NB4 (cell line): ENCODE measurements at places on chromosomes 7 and 10.

GRCh38 chr7:95322396-95322795 lies 1.9 kb downstream of the PON1 start:
- DNase-seq, result no peak

- peak; percentile 88 for DNase-seq
Observed at GRCh38 chr7:116630932-116631671, 40.9 kb upstream of the MET start.

DNA sequence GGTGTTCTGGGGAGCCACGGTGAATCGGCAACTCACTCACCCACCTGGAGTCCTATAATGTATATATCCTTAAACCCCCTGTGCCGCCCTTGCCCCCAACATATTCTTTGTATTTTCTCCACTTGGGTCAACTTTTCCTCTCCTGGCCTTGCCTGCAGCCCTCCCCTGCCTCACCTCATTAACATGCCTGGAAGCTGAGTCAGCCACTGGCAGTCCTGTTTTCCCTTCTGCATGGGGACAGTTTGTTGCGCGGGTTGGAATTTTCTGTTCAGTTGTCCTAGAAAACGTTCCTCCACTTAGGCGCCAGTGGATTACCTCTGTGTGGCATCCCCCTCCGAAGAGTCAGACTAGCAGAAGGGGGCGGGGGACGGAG lies 97.4 kb downstream of the C10orf105 start:
- DNase-seq, result no peak

- peak; percentile 53 for DNase-seq
Observed at GRCh38 chr7:44323381-44324203, 1.8 kb downstream of the CAMK2B start.

DNA sequence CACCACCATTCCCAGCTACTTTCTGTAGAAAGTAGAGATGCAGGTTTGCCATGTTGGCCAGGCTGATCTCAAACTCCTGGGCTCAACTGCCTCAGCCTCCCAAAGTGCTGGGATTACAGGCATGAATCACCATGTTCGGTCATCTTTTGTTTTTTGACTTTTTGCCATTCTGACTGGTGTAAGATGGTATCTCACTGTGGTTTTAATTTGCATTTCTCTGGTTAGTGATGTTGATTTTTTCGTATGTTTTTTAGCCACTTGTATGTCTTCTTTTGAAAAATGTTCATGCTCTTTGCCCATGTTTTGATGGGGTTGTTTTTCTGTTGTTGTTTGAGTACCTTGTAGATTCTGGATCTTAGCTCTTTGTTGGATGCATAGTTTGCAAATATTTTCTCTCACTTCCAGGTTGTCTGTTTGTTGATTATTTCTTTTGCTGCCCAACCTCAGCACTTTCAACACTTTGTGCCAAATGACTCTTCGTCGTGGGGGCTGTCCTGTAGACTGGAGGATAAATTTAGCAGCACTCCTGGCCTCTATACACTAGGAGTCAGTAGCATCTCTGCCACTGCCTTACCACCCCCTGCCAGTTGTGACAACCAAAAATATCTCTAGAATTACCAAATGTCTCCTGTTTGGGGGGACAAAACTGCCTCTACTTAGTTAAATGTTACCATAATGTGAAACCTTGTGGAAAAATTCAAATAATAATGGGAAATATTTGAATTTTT lies 6.5 kb upstream of the CPED1 start:
- DNase-seq, result no peak

DNA sequence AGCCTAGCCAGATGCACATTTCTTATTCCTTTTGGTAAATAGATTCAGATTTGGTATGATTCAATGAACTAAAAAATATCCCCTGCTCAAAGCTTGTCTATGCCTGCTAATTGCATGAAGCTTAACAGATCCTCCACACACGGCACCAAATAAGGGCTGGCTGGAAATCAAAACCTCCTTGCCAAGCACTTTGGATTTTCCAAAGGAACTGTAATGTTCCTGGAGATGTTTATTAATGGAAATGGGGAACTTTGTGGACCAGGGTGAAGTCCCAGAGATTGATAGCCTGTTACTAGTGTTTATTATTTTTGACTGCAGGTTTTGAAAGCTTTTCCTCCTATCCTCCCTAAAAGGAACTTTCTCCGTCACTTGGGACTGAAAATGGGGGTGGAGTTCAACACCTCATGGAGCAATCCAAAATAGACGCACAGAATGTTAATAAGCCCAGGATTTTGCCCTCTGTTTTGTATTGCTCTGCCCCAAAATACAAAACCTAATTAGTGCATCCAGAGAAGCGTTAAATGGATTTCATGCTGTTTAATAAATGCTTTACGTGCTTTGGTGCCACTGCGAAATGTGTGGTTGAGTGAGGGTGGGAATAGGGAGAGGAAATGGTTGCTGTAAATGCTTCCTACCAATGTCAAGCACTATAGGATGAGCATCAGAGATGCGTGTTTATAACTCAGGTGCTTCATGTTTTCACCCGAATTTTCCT lies 1027.7 kb downstream of the LRMDA start:
- no peak for DNase-seq

DNA sequence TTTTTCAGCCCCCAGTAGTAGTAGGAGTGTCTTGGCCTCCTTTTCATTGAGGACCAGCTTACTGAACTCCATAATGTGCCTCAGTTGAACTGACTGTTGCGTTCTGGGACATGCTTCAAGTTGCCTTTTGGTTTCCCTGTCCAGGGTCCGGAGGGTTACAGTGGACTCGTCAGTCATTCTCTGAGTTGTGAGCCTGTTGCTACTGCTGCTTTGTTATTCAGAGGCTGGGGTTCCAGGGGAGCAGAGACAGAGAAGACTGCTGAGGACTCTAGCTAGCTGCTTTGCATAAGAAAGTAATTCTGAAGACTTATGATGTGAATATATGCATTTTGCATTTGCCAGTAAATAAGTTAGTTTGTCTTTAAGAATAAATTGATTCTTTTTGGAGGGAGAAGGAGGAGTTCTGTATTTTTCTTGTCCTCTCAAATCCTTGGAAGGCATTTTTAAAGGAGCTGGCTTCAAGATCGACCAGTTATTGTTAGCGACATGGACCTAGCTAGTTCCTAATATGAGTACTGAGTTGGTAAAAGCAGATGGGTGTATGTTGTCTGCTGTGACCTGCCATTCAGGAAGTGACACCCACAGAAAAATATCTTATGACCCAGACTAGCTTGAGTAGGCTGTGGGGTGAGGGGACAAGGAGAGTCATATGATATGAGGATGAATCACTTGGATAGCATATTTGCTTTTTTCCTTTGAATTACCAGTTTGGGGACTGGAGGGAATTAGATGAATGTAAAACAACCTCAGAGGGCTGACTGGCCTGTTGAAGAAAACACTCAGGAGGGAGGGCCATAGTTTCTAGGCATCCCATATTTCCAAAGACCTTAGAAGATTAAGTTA lies 8.3 kb downstream of the PI4K2A start:
- DNase-seq, result peak; percentile 48

DNA sequence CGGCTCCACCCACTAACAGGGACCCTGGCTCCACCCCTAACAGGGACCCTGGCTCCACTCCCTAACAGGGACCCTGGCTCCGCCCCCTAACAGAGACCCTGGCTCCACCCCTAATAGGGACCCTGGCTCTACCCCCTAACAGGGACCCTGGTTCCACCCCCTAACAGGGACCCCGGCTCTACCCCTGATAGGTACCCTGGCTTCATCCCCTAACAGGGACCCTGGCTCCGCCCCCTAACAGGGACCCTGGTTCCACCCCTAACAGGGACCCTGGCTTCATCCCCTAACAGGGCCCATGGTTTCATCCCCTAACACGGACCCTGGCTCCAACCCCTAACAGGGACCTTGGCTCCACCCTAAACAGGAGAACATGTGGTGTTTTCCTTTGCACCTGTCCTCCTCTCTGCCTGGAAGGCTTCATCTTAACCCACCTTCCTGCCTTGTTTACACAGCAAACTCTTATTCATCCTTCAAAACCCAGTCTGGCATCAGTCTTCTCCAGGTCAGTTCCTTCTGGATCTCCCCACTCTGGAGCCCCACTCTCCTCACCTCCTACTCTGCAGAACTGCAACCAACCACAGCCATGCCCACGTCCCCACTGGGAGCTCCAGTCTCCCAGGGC lies 58.0 kb downstream of the CHST15 start:
- no peak for DNase-seq

DNA sequence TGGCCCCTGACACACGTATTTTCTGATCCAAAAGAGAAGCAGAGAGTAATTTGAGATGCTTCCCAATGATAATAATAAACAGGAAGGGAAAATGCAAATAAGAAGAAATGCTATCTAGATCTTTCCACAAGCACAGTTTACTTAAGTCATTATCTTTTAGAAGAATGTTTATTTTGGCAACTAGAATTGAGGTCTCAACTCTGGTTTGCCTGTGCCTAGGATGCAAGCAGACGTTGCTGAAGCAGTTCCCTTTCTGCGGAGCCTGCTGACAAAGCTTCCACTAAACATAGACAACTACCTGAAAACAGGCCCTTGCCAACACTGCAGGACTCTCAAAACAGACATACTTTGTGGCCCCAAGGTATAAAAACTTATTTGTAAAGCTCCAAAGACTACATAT lies 315.8 kb upstream of the POM121L12 start:
- DNase-seq, result no peak
